Stimulated activated CD4-positive, alpha-beta T cell treated with anti-CD3 and anti-CD28 coated beads, TNF-alpha, amount 100 ng/mL, for 24 hours (primary cell): ENCODE measurements at places on chromosomes 3 and 15.
A peak's percentile ranks its signal among the peaks of the same experiment; 100 is the strongest.

DNA sequence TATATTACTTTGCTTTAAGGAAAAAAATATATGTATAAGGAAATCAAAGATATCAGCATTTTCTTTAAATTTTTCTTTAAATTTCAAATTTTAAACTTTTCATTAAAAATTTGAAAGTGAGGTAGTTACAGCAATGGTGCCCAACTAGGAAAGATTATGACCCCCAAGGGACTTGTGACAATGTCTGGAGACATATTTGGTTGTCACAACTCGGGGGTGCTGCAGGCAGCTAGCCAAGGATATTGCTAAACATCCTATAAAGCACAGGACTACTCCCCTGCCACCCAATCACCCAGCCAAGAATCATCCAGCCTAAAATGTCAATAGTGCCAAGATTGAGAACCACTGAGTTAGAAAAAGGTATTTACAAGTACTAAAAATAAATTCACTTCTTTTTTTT, 57.3 kb downstream of the SLC4A7 start:
- DNase-seq: no peak

DNA sequence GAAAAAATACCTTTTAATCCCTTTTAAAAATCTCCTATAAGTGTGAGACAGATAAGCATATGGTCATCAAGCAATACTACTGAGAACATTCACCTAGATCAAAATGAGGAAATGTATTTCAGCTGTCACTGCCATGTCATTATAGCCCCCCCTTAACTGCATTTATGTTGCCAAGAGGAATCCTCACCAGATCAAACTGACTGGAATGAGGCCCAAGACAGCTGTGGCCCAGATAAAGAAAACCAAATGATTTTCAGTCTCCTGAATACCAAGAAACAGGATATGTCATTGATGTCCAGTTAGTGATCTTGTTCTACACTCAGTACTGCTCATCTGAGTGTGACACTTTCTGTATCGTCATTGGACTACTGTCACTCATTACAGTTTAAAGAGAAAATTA, 35.1 kb upstream of the CPB1 start:
- no peak for DNase-seq

DNA sequence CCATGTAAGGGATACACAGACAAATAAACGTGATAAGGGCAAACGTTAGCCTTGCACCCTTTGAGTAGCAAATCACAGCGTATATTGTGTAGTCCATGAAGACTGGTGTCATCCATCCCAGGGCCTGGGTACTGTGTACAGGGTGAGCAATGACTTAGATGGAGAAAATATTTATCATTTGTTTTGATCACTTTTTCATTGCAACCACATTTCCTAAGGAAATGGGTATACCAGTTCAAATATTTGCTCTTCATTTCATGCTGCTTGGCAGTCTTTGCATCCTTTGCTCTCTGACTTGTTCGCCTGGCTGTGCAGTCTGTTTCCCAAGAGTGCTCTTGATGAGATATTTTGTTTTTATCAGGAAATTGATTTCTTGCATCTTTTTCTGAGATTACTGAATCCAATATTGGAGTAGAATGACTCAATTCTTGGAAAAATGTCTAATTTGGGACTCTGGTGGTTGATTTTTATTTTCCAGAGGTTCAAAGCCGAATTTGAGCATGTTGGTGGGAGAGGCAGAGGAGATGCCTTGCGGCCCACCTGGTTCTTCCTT, 424.6 kb upstream of the SEMA6D start:
- no peak for DNase-seq

GRCh38 chr3:192824313-192824712, 93.3 kb downstream of the MB21D2 start:
- no peak for DNase-seq

DNA sequence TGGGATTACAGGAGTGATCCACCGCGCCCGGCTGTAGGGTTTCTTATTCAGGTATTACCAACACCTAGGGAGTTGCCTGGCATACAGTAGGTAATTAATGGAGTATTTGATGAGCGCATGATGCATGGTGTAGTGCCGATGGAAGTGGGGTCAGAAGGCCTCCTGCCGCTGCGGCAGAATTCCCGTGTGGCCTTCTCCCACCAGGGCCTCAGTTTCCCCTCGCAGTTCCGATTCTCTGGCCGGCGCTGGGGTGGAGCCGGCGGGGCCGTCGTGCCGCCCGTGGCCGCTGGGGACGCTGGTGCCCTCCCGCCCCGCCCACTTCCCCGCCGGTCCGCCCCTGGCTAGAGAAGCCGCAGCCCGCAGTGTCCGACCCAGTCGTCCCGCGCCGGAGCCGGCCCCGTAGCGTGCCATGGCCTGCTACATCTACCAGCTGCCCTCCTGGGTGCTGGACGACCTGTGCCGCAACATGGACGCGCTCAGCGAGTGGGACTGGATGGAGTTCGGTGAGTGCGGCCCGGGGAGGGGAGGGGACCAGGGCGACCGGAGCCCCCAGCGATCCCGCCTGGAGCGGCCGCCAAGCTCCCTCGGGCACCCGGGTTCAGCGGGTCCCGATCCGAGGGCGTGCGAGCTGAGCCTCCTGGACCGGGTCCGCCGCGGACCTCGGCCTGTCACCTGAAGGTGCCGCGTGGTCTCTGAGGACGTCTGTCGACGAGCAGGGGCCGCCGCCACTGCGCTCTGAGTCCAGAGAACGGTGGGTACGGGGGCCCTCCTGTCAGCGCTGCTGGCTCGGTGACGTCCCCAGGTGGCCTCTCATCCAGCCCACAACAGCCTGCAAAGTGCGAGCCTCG, at the start of gene IRAK2:
Gene IRAK2, plus strand, starts transcription at position 374 of the 848 bp plus-strand sequence. Its CDS starts 36 bp downstream, at position 410.
- peak; percentile 42 for DNase-seq

DNA sequence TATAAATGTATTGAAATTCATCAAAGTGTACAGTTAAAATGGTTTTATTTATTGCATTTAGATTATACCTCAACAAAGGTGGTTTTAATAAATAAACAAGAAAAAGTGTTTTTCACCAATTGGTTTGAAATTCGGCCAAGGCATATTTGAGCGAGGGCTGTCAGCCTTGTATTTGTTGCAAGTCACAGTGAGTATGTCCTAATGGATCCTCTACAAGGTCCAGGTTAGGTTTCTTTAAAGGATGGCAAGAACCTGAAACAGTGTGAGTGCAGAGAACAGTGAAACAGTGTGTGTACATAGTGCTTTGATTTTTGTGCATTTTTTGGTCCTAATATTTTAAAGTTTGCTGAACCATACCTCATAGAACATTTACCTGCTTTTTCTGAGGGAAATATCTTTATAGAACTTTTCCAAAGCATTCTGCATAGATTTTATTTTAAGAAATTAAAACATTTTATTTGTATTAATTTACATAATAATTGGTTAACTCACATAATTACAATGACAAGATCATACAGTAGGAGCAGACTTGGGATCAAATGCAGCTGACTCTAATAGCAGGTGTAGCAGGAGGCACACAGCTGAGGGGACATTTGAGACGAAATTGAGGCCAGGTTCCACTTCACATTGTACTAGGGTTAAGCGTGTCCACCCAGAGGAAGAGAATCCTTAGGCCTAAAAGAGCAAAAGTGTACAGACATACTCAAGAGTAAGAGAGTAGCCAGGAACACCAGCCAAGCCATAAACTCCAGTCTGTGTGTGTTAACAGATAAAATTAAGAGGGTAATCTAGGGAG, 428.8 kb upstream of the TPRG1 start:
- DNase-seq: no peak

DNA sequence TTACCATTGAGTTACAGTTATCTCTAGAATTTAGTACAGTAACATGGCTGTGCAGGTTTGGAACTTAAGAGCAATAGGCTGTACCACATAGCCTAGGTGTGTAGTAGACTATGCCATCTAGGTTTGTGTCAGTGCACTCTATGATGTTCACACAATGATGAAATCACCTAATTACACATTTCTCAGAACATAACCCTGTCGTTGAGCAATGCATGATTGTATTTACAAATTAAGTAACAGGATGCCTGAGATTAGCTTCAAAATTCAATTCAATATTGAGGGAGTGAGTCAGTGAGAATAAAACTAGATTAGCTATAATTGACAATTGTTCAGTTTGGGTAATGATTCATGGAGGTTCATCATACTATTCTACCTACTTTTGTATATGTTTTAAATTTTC, 633.8 kb downstream of the IGSF11 start:
- DNase-seq: no peak

DNA sequence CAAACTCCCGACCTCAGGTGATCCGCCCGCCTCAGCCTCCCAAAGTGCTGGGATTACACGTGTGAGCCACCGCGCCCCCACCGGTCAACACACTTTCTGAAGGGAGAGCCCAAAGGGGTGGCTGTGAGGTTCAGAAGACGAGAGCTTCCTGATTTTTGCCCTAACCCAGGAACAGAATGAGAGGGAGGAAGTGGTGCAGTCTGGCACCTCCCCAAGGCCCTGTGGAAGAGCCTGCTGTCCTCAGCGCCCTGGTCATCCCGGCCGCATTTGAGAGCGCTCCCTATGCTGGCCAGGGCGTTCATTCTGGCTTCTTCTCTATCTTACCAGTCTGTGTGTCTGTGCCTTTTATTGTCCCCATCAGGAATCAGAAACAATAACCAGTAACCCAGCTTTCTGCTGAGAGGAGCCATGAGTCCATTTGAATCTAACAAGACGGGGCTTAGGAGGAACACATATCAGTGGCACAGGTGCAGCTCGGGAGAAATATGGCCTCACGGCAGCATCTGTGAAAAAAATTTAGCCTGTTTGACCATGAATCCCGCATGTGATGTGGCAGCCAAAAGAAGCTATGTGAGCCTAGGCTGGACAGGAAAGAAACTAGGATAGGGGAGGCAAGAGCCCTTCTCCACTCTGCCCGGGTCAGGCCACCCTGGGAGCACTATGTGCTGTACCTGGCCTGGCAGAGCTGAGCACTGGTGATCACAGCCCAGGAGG, 12.9 kb downstream of the BDH1 start:
- DNase-seq: no peak

DNA sequence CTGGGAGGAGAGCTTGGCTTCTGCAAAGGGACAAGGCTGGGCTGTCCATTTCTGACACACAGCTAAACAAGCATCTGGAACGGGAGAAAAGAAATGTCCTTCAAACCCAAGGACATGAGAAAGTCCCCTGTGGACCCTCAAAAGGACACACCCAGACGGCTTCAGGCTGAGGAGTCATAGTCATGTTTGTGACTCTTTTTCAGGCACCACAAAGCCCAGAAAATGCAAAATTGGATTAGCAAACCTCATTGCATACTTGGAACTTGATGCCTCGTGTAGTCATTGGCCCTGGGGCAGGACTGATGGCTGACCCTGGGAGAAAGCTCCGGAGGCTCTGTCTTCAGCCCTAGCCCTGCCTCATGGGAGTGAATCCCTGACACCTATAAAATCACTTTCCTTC, 21.5 kb downstream of the FAM174B start:
- no peak for DNase-seq

DNA sequence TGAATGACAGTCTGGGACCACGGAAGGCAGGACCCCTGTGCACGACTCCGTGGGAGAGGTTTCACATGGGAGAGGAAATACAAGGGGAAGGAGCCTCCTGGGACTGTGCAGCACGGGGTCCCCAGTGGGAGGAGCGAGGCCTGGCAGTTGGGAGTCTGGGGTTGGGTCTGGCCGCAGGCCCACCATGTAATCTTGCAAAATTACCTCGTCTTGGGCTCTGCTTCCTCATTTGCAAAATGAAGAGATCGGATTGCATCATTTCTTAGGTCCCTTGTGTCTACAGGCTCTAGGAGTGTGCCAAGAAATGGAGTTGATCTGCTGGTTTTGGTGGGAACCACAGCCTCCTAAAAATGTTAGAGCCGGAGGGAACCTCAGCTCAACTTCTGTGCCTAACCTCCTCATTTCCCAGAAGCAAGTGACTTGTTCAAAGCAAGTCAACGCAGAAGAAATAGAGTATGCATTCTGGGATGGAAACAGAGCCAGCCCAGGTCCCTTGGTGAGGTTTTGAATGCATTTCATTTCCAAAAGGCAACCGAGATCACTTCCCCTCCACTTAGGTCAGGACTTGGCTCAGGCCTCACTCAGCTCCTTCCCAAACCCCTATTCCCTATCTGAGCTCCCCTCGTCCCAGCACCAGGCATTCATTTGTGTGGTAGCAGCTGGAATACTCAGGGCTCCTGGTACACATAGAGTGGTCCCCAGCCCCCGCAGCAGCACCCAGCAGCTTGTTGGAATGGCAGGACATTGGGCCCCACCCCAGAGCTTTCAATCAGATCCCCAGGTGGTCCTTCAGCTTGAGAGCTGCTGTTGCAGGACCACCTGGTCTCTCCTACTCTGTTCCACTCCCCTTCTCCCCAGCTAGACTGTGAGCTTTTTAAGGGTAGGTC, 267.7 kb downstream of the XXYLT1 start:
- no peak for DNase-seq

DNA sequence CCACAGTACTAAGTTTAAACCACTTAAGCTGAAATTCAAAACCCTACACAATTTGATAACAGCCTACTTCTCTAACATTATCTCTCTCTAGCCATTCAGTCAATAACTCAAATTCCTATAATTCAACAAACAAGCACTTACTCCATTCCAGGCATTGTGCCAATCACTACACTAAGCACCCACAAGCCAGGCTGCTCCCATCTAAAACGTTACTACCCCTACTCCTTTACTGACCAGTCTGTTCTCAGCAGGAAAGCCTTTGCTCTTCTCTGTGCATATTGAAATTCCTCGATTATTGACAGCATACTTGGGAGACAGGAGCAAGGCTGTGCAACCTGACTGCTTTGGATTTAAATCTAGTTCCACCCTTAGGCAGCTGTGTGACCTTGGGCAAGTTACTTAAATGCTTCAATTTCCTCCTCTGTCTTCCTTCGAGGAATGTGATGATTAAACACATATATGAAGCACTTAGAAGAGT, 177.2 kb upstream of the THBS1 start:
- DNase-seq: no peak

GRCh38 chr15:22872936-22873701, 34.7 kb downstream of the NIPA2 start:
- no peak for DNase-seq

DNA sequence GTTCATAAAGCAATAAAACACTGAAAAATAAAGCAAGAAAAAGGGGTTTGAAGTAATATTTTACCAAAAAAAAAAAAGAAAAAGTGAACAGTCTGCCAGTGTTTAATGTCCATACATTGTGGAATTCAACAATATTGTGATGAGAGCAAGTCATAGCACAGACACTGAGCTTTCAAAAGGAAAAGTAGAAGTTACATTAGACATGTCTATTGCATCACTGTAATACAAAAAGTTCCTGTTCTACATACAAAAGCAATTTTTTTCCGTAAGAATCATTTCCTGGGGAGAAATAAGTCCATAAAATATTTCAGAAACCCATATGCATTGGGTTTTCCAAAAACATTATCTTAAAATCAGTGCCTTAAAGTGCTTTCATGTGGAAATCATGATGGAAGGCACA, 11.8 kb upstream of the HDC start:
- no peak for DNase-seq
